ENCODE measurements at places on chromosomes 3 and 15.

GRCh38 chr15:33115191-33115861 is 79.2 kb downstream of the FMN1 start:
- no peak for DNase-seq

DNA sequence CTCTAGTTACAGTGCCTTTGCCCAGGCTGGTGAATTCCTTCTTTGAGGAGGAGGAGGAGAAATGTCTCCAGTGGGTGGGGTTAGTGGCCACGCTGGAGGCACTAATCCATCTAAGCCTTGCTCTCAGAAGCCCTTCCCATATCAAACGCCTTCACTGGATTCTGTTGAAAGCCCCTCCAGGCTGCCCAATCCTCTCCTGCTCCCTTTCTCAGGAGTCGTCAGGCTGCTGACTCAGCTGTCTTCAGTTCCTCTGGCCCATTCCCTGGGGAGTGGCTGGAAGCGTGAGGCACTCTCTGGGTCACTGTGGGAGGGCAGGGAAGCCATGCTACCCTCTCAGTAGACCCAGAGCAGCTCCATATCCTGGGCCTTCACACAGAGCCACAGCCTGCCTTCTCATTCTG is 2.7 kb downstream of the AP2M1 start:
- DNase-seq: no peak

DNA sequence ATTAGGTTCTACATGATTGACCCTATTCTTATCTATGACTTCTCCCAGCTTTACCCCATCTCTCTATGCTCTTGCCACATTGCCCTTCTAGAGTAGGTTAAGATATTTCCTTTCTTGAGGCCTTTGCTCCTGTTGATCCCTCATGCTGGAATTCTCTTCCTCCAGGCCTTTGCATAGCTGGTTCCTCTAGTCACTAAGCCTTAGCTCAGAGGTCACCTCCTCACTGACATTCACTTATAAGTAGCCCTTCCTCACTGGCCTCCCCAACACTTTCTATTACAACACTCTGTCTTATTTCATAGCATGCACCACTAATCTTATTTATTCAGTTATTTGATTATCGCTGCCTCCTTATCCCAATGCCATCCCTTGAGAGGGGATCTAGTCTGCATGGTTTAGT is 228.4 kb upstream of the COL8A1 start:
- DNase-seq: no peak

DNA sequence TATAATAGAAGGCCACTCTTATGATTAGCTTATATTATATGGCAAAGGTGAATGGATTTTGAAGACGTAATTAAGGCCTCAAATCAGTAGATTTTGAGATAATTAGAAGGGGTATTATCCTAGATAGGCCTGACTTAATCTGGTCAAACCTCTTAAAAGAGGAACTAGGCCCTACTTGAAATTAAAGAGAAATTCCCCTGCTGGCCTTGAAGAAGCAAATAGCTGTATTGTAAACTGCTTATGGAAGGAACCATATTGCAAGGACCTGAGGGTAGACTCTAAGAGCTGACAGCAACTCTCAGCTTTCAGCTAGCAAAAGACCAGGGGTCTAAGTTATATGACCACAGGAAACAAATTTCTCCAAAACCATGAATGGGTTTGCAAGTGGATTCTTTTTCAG is 219.0 kb upstream of the ONECUT1 start:
- no peak for DNase-seq

GRCh38 chr15:94286583-94286982 is 55.2 kb downstream of the MCTP2 start:
- DNase-seq: no peak

DNA sequence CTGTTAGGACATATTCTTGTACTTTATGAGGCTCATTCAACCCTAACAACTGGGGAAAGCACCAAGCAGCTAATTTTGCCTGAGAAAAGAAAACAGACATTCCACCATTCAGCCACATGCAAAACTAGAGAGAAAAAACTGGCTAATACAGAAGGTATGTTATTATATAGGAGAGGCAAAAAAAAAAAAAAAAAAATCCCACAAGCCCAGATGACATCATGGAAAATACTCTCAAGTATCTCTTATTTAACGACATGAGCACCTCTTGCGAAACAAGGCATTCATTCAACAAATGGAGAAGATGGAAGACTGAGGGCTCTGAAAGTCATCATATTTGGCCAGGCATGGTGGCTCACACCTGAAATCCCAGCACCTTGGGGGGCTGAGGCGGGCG is 61.5 kb downstream of the PRICKLE2 start:
- no peak for DNase-seq

- no peak for DNase-seq
These were observed 17.0 kb upstream of the OR5K1 start for GRCh38 chr3:98445949-98446406.

GRCh38 chr15:91723959-91724358 is 129.5 kb upstream of the SLCO3A1 start:
- DNase-seq: no peak

DNA sequence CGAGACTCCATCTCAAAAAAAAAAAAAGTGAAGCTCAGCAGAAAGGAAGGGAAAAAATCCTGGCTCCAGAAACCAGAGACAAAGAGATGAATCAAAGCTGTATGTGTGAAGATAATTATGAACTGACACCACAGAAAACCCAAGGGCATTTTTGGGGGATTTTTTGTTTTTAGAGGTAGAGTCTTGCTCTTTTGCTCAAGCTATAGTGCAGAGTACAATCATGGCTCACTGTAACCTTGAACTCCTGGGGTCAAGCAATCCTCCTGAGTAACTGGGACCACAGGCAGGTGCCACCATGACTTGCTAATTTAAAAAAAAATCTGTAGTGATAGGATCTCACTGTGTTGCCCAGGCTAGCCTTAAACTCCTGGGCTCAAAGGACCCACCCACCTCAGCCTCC is 22.8 kb downstream of the HCLS1 start:
- no peak for DNase-seq

GRCh38 chr3:172561897-172562640 is 38.8 kb upstream of the TNFSF10 start:
- no peak for DNase-seq

GRCh38 chr3:126146525-126147146 is 33.8 kb downstream of the ALDH1L1 start:
- DNase-seq: peak; percentile 8

DNA sequence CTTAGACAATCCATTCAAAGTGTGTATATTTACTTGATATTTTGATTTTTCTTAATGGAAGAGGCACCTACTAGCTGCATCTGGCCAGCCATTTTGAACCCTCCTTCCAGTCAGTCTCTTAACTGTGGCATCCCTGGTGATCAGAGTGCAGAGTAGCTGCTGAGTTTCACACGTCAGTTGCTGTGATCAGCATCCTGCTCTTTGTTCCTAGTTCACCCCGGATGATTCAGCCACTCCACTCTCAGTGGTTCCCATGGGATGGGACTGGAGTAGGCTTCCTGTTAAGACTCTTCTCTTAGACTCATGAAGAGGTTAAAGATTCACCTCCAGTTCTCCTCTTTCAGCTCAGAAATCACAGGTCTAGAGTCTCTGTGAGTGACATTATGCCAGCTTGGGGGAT is 75.8 kb downstream of the STXBP5L start:
- no peak for DNase-seq

DNA sequence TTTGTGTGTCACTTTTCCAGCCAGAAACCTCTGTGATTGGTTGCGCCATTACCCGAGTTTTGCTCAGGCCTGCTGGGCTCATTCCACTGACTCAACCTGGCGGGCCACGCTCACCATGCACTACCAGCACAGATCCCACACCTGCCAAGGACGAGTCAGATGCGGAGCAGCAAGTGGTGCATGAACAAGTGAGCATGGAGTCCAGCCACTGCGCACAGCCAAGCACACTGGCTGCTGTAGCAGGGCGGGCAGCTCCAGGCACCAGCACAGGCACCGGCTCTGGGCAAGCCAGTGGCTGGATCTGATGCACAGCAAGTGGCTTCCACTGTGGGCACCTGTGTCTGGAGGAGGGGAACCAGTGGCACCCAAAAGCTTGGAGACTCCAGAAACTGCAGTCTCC is 110.4 kb downstream of the CBLB start:
- no peak for DNase-seq

DNA sequence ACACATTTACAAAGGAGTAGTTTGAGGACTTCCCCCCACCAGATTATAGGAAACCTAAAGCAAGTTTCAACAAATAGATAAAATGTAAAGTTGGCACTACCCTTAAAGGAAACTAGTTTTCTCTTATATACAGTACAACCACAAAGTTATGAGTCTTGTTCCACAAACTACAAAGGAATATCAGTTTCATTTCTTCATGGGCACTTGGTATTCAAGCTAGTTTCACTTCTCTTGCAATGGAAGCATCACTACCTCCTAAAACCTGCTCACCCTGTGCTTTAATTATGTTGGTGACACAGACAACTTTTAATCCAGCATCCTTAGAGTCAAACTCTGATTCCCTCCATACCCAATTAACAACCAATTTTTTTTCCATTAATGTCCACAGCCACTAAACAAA is 707.0 kb downstream of the ROBO2 start:
- DNase-seq: no peak

GRCh38 chr15:65791335-65792137 is 557 bp downstream of the DENND4A start:
- peak; percentile 60 for DNase-seq

GRCh38 chr3:144350125-144350524 is 378.5 kb downstream of the DIPK2A start:
- DNase-seq: no peak

GRCh38 chr15:35107122-35107521 is 22.0 kb upstream of the NANOGP8 start:
- DNase-seq: no peak

GRCh38 chr15:74185710-74186348 is 12.3 kb downstream of the ISLR start:
- no peak for DNase-seq

DNA sequence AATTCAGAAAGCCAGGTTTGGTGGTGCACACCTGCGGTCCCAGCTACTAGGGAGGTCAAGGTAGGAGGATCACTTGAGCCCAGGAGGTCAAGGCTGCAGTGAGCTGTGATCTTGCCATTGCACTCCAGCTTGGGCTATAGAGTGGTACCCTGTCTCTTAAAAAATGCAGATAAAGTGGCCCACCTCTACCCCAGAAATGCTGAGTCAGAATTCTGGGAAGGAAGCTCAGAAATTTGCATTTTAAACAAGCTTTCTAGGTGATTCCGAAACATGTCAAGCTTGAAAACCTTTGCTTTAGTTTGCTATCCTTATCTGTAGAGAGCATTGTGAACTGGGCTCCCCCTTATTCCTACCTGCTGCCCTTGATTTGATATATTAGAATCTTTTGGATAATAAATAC is 7.7 kb downstream of the MED12L start:
- DNase-seq: no peak

- DNase-seq: no peak
These were observed 63.3 kb downstream of the SENP2 start for GRCh38 chr3:185649414-185649813.

DNA sequence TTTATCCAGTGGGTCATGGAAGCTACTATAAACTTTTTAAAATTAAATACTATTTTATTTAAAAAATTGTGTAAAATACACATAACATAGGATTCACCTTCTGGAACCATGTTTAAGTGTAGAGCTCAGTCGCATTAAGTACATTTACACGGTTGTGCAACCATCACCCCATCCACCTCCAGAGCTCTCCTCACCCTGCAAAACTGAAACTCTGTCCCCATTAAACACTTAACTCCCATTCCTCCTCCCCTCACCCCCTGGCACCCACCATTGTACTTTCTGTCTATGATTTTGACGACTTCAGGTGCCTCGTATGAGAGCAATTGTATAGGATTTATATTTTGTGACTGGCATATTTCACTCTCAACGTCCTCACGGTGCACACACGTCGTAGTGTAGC is 70.7 kb downstream of the APBA2 start:
- DNase-seq: no peak

DNA sequence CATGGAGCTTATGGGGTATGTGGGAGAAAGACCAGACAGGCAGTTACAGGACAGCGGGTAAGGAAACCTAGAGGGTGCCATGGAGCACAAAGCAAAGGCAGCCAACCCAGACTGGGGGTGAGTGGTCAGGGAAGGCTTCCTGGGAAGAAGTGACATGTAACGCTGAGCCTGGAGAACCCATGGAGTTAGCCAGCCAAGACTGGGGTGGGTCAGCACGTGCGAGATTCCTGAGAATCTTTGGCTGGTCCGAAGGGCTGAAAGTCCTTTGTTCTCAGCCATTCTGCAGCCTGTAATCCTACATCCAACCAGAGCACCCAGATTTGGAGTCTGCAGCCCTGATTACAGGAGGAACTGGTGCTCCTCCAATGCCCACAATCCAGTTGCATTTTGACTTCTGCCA is 120.1 kb upstream of the WNT5A start:
- DNase-seq: no peak

DNA sequence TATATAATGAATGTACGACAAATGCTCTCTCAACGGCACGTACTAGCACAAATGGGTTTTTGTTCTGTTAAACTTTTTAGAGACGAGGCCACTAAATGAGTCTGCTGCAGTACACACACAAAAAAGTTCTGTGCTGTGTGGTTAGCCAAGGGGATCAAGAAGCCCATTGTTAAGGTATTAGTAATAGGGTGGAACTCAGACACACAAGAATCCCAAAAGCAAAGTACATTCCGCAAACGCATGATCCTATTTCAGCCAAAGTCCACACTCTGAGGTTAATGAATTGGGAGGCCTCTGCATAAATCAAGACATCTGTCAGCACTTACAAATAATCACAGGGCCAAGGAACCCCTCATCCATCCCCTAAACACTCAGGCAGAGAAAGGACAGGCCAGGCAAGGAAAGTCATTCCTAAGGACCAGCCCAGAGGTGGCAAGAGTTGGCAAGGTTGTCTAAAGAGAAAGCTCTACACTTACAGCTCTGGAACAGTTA is 12.1 kb downstream of the OSBPL10 start:
- no peak for DNase-seq

DNA sequence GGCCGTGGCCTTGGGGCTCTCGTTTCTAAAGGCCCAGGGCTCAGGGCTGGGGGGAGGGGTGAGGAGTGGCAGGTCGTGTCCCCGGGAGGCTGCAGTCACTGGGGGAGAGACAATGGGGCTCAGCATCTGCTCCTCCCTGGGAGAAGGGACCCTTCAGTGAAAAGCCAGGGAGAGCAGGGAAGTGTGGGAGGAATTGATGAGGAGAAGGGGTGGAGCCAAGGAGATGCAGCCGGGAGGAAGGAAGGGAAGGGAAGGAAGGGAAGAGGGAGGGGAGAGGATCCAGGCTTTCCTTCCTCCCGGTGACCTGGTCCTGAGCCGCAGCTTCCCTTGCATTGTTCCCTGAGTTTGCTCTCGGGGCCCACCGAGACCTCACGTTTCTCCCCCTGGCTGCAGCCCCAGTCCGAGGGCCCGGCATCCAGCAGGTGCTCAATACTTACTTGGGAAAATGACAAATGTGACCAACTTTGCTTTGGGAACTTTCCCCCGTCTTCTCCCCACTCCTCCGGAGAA is 1.4 kb upstream of the ZNF710 start:
- no peak for DNase-seq

DNA sequence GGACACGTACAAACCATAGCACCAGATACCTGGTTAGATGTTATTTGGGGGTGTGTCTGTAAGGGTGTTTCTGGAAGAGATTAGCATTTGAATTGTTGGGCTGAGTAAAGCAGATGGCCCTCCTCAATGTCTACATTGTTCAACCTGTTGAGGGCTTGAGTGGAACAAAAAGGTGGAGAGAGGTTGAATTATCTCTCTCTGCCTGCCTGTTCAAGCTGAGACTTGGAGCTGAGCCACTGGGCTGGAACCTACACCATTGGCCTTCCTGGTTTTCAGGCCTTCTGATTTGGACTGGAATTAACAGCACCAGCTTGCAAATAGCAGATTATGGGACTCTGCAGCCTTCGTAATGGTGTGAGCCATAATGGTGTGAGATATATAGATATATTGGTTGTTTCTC is 71.3 kb upstream of the CORO2B start:
- DNase-seq: no peak

GRCh38 chr3:160987982-160988964 is 116.9 kb downstream of the B3GALNT1 start:
- no peak for DNase-seq
